Kidney (tissue), 22 donors: ENCODE measurements at places on chromosomes 2 and 18.
A peak's percentile ranks its signal among the peaks of the same experiment; 100 is the strongest.

GRCh38 chr2:163748420-163748819 lies 12.6 kb upstream of the FIGN start:
- no peaks in the 10 kb centered on the region for H3K4me1 ChIP-seq
- no peak overlapping the region for H3K27ac ChIP-seq
- no peaks in the 10 kb centered on the region for H3K27me3 ChIP-seq
- H3K4me3 ChIP-seq, result no peak overlapping the region

- no peak for DNase-seq
- H3K27me3 ChIP-seq, result no peaks in the 10 kb centered on the region
- peaks cover 2% of the 10 kb centered on the region for H3K36me3 ChIP-seq
- H3K27ac ChIP-seq, result no peak overlapping the region
Observed at GRCh38 chr2:9518780-9519179, 36.9 kb downstream of the ADAM17 start.

DNA sequence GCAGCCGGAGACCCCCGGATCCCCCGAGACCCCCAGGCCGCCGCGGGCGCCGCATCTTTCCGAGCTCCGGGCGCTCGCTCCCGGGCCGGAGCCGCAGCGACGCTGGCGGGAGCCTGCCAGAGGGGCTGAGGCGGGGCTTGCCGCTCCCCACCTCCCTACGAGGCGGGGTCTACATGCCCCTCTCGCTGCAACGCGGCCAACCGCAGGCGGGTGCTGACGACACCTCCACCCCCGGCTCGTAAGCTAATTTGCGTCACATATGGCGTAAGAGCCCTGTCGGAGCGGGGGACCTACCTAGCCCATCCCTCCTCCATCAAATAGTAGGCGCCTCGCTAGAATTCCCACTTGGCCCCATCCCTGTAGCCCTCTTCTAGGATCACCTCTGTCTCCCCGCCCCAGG lies at the start of gene PTPRN:
TSS of gene PTPRN (minus strand) at position 124 of the 400 bp plus-strand sequence. CDS start at position 55, 69 bp downstream.
- no peak for DNase-seq
- no peak within 1 kb of the TSS for H3K27ac ChIP-seq
- H3K36me3 ChIP-seq, result no peaks in the 10 kb centered on the region
- H3K4me3 ChIP-seq, result no peak within 1 kb of the TSS

GRCh38 chr2:52775674-52776073 lies 991.9 kb upstream of the CHAC2 start:
- no peaks in the 10 kb centered on the region for H3K27me3 ChIP-seq
- no peaks in the 10 kb centered on the region for H3K36me3 ChIP-seq
- H3K4me1 ChIP-seq, result no peaks in the 10 kb centered on the region
- H3K4me3 ChIP-seq, result no peak overlapping the region

GRCh38 chr2:201660293-201660895 lies 17.1 kb upstream of the TMEM237 start:
- no peaks in the 10 kb centered on the region for H3K27me3 ChIP-seq
- no peak for DNase-seq
- no peak overlapping the region for H3K27ac ChIP-seq

DNA sequence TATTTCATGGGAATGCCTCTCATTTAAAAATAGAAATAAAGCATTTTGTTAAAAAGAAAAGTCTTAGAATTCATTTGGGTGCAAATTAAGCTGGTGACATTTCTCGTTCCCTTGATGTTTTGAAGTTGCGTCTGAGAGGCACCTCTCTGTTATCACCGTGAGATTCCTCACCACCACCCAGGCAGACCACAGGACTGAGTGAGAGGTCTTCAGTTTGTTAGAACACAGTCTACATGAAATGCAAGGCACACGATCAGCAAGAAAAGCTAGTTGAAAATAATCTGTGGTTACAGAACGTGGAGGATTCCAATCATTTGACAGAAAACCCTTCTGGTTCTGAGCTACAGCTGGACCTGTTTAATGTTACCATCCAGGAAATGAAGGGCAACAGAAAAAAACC lies 116.0 kb downstream of the UXS1 start:
- no peak for DNase-seq
- H3K4me3 ChIP-seq, result no peak overlapping the region
- H3K27me3 ChIP-seq, result no peaks in the 10 kb centered on the region
- no peaks in the 10 kb centered on the region for H3K36me3 ChIP-seq

DNA sequence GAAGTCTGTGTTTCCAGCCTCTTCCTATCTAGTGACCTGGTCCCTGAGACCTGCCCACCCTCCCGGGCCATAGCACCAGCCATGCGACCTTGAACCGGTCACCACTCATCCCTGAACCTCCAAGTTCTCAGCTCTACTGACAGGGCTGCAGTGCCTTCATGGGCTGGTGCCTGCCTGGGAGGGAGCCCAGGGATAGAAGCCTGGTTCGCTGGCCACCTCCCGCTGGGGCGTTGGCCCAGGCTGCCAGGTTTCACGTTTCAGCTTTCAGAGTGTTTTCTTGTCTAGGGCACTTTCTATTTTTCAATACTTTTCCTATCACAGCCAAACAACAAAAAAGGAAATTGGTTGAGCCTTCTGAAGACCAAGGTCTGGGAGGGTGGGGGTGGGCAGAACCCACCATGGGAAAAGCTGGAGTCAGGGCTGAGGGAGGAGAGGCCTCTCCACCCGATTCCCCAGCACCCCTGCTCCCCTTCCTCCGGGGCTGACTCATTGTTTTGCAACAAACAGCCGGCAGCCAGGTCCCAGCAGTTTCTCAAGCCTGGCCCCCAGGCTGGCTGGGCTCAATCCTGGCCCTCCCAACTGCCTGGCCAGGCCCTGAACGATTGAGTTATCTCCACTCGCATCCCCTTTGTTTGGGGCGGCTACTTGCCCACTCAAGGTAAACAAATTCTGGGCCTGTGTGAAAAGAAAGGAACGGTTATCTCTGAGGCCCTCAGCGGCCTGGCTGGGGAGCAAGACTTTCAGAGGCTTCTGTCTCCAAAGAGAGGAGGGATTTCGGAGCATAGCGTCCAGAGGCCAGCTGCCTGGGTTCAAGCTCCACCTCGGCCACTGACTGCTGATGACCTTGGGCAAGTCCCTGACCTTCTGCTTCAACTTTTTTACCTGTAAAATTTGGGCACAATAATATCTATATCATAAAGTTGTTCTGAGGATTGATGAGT lies 47.5 kb downstream of the ZFP36L2 start:
- H3K27ac ChIP-seq, result peak overlapping the region; percentile 66
- no peaks in the 10 kb centered on the region for H3K36me3 ChIP-seq
- DNase-seq, result peak; percentile 84
- H3K4me3 ChIP-seq, result no peak overlapping the region
